GM18507 (cell line): ENCODE measurements at places on chromosomes 1 and 21.

DNA sequence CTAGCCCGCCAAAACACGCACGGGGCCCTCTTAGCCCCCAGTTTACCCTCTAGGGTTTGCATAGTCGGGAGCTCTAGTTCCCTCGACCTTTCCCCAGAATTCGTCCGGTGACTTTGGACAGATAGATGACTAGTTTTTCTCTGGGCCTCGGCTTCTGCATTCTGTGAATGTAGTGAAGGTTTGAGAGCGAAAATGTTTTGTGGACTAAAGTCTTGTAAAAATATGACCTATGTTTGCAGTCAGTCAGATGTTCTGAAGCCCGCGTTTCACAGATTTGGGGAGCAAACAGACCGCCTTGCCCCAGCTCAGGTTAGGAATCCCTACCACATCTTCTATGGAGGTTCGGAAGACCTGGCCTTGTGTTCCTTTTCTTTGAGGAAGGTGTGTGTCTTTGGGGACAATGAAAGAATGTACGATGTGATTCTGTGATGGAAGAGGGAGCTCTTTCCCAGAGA is 401 bp downstream of the UQCRH start:
- no peak for DNase-seq

- no peak for DNase-seq
These were observed 16.5 kb downstream of the TLCD4 start for GRCh38 chr1:95133687-95134086.

DNA sequence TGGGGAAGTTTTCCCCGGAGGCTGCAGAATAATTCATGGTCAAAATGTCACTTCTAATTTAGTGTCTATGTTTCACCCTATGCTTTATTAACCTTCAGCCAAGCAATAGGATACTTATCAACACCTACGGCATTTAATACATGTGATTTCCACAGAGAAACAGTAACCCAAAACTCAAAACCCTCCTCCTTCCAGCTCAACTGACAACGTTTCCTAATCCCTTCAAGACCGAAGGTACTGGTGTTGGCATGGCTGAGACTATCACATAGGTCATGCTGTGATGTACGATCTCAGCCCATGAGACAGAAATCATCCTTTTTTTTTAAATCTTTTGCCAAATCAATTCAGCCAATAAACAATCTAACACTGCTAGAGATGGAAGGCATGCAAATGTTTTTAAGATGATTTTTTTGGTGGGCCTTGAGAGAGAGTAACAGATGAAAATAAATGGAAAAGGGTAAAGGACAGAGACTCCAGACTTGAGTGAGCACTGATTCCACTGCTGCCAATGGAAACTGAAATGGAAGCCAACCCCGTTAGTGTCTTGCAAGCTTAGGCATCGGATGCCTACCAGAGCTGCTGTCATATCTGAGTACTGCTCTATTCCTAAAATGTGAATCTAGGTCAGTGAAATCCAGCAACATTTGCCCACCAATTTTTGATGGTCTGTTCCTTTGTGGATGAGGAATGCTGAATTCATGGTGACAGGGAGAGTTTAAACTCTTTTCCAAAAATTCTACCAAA is 63.4 kb upstream of the BCL10 start:
- DNase-seq = no peak

GRCh38 chr21:46078978-46079351 is 18.9 kb upstream of the COL6A2 start:
- DNase-seq = no peak

DNA sequence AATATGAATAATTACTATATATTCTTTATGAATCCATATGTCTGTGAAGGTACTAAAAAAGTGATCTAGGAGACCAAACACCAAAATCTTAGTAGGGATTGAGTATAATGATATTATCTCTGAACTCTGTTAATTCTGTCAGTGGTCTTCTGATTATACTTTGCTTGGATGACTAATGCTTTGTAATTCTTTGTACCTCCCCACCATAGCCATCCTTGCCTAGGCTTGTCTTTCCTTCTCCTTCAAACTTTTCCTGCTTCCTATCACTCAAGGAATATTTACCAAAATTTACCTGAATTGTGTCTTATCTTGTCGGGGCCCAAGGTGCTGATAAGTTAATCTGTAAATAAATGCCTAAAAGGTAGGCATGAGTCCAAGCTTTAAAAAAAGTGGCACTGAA is 845 bp upstream of the RGS5 start:
- DNase-seq = no peak

GRCh38 chr1:147618077-147618569 is 52.2 kb downstream of the ACP6 start:
- no peak for DNase-seq

GRCh38 chr1:56459260-56459659 is 120.1 kb downstream of the PLPP3 start:
- no peak for DNase-seq

- no peak for DNase-seq
These were observed 36.5 kb downstream of the C4BPA start for GRCh38 chr1:207140536-207140935.
